AG08395 (cell line): ENCODE measurements at places on chromosomes 7 and 10.

- DNase-seq: no peak
Measured at GRCh38 chr10:34049887-34050286, 715.4 kb upstream of the NRP1 start.

GRCh38 chr10:14146501-14146900 is 184.2 kb downstream of the FRMD4A start:
- no peak for DNase-seq

- DNase-seq: no peak
Measured at GRCh38 chr10:69068549-69068948, 19.4 kb upstream of the SRGN start.

- DNase-seq: no peak
Measured at GRCh38 chr10:52979295-52979990, 206.9 kb upstream of the MBL2 start.

DNA sequence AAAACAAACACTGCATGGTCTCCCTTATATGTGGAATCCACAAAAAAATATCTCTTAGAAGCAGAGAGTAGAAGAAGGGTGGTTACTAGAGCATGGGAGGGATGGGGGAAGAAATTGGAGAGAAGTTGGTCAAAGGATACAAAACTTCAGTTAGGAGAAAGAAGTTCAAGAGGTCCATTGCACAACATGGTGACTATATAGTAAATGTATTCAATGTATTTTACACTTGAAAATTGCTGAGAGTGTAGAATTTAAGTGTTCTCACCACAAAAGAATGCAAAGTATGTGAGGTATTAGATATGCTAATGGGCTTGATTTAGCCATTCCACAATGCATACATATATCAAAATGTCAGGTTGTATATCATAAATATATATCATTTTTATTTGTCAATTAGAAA is 232.0 kb upstream of the CELF2 start:
- DNase-seq: no peak

DNA sequence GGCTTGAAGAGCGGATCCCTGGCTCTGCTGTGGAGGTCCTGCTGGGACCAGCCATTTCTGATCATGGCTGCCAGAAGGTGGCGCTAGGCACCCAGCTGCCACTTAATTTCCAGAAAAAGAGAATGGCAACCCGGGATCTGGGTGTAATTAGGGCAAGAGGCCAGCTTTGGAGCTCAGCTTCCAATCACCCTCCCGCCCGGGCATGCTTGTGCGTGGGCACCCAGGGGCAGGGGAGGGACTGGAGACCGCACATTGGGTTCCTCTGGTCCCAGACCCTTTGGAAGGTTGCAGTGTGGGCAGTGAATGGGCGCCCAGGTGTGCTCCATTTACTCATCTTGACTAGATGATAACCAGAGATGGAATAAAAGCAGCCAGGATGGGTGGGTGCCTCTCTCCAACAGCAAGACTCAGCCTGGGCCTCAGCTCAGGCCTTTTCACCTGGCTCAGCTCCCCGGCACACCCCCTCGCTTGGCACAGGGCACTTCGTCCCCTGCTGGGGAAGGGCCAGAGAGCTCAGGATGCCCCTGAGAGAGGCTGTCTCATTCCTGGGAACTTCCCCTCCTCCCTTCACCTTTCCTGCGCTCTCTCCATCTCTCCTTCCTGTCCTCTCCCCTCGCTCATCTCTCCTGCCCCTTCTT is 14.7 kb downstream of the FAM241B start:
- peak; percentile 89 for DNase-seq

DNA sequence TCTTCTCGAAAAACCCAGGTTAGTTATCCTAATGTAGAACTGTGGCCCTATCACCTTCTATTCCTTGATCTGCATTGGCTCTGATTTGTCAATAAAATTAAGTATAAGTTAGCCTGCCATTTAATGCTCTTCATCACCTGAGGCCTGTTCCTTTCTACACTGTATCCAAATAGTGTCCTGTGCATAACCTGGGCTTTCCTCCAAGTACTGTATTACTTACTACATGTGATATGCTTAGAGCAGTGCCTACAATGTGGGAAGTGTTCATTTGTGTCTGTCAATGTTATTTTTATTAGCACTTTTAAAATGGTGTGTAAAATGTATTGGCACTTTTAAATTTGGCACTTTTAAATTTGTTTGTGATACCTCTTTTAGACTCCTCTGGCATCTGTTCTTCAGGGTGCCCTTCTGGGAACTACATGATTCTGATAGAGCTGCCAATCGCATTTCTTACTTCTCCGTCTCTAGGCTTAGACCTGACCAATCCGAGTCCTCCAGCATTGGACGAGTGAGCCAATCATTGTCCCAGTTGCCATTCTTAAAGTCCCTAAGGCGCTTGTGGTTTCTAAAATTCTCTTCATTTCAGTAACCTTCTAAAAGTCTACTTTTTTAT is 85.5 kb downstream of the GNAI1 start:
- no peak for DNase-seq

GRCh38 chr7:116809636-116810266 is 52.6 kb upstream of the CAPZA2 start:
- peak; percentile 61 for DNase-seq

DNA sequence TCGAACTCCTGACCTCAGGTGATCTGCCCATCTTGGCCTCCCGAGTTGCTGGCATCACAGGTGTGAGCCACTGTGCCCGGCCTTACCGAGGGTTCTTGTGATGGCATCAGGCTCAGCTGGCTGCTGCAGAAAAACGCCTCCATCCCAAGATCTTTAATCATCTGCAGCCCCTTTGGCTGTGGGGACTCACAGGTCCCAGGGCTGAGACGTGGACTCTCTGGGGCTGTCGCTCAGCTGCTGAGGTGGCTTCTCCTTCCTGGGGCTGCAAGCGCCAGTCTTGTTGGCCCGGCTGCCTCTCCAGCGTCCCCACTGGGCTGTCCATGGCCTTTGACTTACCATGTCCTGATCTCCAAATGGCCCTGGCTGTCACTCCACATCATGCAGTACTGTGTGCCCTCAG is 20.0 kb downstream of the AMZ1 start:
- no peak for DNase-seq

- DNase-seq: no peak
Measured at GRCh38 chr7:33494474-33494873, 365.1 kb downstream of the BBS9 start.

GRCh38 chr7:128869138-128869943 is 6.7 kb downstream of the ATP6V1F start:
- DNase-seq: peak; percentile 39

- DNase-seq: no peak
Measured at GRCh38 chr7:84686373-84686772, 491.8 kb upstream of the SEMA3A start.

GRCh38 chr7:157466867-157467261 is 130.1 kb downstream of the DNAJB6 start:
- no peak for DNase-seq

DNA sequence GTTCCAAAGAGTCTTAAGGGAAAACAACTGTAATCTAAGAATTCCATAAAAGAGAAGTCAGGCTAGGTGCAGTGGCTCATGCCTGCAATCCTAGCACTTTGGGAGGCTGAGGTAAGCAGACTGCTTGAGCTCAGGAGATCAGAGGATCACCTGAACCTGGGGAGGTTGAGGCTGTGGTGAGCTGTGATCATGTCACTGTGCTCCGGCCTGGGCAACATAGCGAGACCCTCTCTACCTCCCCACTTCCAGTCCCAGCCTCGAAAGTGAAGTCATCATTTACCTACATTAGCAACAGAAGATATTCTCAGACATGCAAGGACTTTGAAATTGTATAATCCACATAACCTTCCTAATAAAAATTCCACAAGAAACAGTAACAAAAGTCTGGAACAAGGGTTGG is 129.8 kb upstream of the DNAJB12 start:
- no peak for DNase-seq

DNA sequence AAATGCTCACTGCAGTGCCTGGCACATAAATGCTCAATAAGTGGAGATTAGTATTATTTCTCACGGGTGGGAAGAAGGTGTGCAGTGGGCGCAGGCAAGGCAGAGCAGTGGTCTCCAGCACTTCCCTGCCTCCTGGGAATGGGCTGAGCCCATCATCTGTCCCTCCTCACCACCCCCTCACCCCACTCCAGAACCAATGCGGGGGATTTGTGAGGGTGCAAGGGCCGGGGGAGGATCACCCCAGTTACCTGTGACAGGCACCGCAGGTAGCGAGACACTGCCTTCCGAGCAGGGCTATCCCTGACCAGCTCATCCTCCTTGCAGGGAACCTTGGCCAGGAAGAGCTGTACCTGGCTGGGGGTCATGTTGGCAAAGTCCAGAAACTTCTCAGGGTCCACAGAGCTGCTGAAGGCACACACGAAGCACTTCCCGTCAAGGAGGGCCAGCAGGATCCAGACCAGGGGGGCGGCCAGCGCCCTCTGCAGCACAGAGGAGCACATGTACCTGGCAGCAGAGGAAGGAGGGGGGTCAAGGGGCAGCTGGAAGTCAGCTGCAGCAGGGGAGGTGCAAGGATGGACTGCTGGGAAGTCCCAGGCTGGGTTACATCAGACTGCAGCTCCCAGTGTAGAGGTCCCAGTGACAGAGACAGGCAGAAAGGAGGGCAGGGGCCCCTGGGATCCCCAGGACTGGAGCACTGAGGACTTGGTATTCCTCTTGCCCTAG is 2.8 kb downstream of the CALHM3 start:
- no peak for DNase-seq

GRCh38 chr7:17743316-17743715 is 197.0 kb downstream of the SNX13 start:
- DNase-seq: no peak

DNA sequence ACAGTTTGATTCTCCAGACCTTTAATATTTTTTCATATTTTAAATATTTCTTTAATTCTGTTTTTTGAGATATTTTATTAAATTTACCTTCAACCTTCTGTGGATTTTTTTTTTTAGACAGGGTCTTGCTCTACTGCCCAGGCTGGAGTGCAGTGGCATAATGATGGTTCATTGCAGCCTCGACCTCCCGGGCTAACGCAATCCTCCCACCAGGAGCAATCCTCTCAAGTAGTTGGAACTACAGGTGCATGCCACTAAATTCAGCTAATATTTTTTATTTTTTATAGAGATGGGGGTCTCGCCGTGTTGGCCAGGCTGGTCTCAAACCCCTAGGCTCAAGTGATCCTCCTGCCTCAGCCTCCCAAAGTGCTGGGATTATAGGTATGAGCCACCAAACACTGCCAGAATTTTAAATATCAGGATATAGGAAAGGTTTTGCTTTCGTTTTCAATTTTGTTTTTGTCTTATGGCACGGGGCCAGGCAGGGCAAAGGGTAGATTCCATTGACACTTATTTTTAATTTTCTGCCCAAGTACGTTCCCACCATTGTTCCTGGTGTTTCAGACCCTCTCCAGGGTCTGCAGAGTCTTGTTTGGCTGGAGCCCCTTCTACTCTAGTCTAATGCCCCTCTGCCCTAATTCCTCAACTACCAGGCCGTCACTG is 1.2 kb downstream of the TACC2 start:
- DNase-seq: no peak

- no peak for DNase-seq
Measured at GRCh38 chr10:18505456-18506118, 145.8 kb downstream of the NSUN6 start.

GRCh38 chr10:98994030-98994429 is 241.6 kb downstream of the HPSE2 start:
- no peak for DNase-seq

DNA sequence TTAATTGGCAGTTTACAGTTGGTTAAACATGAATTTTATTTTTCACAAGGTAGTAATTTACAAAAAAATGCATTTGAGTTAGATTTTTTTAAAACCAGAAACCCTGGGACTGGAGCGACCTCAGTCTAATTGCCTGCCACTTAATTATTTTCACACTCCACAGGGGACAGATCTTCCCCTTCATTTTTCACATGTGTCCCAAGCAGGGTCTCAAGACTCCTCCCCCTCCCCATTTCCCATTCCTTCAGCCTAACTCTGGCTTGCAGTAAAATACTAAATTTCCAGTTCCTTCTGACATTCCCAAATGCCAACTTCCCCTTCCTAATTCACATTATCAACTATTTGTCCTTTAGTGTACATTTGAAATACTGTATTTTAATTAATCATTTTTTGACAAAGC is 948 bp downstream of the ZNF138 start:
- DNase-seq: no peak

DNA sequence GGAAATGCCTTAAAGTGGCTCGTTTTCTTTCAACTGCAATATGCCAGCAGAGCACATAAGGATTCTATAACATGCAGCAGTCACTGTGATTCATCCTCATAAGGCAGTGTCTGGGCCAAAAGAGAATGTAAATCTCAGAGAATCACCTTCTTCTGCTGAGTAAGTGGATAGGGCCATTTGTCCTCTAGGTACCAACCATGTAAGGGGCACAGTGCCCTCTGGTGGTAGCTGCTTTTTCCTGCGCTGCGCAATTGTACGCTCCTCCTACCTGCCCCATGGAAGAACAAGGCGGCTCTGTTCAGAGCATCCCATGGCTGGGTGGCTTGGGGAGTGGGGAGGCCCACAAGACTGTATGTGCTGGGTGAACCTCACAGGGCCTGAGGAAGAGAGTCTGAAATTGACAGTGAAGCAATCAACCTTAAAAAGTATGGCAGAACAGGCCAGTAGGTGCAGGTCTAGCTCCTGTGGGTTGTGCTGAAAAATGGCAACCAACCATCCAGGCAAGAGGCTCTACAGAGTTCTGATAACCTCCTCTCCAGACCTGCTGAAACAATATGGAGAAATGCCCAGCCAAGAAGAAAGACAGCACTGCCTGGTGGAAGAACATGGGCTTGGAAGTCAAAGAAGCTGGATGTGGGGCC is 78.6 kb upstream of the C10orf90 start:
- peak; percentile 77 for DNase-seq

DNA sequence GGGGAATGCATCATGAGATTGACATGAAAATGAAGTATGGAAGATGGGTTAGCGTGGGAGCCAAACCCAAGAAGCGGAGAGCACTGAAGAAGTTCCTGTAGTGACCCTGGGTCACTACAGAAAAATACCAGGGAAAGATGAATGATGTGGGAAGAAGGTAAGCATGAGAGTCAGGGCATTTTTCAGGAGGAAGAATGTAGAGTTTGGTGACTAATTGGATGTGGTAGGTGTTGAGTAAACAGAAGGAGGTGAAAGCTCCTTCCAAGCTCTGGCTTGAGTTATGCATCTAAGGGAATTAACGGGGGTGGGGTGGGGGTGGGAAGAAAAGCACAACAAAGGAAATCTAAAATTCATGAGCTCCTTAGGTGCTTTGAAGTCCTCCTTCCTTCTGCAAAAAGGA is 238.1 kb upstream of the AOAH start:
- DNase-seq: no peak

GRCh38 chr10:74436523-74437170 is 285.6 kb downstream of the ADK start:
- no peak for DNase-seq

GRCh38 chr10:66996996-66997395 is 71.2 kb downstream of the LRRTM3 start:
- no peak for DNase-seq
